ENCODE measurements at places on chromosomes 2 and 18.

DNA sequence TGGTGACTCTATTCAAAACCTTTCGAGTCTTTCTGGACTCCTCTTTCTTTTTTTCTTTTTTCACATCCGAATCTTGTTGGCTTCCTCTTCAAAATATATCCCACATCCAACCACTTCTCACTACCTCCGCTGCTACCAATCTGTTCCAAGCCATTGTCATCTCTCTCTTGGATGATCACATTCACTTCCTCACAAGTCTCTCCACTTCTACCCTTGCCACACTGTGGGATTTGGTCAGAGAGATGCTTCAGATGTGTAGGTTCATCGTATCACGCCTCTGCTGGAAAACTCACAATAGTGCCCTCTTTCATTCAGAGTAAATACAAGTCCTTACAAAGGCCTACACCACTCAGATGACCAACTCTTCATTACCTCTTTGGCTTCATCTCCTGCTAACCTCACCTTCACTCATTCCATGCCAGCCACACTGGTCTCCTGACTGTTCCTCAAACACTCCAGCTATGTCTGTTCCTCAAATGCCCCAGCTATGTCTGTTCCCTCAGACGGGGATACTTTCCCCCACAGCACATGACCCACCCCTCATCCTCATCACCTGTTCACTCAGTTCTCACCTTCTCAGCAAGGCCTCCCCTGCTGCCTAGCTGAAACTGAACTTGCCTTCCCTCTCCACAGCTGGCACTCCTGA, 67.2 kb upstream of the PELI1 start:
- no peak for DNase-seq

DNA sequence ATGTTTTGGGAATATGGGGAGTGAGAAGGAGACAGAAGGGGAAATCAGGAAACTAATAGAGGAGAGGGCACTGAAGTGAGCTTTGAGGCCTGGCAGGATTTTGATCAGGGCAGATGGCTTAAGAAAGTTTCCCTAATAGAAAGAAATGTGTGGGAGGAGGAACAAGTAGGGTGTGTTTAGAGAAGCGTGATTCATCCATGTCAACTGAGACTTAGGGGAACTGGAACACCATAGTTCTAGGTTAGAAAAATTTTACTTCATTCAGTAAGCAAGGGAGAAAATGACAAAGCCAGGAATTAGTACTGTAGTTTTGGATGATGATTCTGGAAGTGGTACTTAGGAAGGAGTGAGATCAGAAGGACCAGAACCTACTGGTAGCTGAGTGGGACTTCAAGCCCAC, 296.0 kb downstream of the PLCL1 start:
- DNase-seq = peak; percentile 30

- DNase-seq = no peak
Measured at GRCh38 chr2:32719933-32720716, 92.3 kb downstream of the TTC27 start.

DNA sequence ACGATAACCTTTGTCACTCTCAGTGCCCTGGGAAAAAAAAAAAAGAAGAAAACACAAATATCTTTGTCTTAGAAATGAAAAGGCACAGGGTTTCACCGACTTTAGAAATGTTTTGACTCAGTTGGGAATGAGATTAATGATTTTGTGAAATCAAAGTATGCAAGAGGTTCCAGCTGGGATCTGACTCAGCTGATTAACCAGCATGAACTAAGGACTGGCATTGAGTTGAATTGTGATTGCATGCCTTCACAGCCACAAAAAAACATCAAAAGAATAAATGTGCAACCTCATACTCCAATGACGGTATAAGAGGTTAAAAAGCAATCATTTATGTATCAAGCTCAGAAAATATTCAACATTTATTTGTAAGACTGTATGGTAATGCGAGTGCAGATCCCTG, 566.6 kb upstream of the DSEL start:
- DNase-seq = peak; percentile 1

DNA sequence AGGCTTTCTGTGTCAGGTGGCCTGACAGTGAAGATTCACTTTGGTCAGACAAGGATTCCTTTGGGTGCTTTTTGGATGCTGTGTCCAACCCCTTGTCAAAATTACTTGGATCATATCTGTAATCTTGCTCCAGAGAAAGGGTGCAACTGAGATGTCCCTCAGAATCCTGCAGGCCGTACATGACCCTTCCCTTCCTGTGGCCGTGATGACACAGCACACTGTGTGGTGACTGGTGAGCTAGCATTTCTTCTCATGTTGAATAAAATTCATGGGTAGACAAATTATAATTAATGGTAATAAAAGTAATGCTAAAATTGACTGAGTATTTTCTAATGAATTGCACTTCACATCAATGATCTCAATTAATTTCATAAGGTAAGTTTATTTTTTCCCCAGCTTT, 356.2 kb downstream of the LPIN1 start:
- no peak for DNase-seq

- DNase-seq = peak; percentile 70
Measured at GRCh38 chr2:246489-247144, 17.2 kb downstream of the SH3YL1 start.

DNA sequence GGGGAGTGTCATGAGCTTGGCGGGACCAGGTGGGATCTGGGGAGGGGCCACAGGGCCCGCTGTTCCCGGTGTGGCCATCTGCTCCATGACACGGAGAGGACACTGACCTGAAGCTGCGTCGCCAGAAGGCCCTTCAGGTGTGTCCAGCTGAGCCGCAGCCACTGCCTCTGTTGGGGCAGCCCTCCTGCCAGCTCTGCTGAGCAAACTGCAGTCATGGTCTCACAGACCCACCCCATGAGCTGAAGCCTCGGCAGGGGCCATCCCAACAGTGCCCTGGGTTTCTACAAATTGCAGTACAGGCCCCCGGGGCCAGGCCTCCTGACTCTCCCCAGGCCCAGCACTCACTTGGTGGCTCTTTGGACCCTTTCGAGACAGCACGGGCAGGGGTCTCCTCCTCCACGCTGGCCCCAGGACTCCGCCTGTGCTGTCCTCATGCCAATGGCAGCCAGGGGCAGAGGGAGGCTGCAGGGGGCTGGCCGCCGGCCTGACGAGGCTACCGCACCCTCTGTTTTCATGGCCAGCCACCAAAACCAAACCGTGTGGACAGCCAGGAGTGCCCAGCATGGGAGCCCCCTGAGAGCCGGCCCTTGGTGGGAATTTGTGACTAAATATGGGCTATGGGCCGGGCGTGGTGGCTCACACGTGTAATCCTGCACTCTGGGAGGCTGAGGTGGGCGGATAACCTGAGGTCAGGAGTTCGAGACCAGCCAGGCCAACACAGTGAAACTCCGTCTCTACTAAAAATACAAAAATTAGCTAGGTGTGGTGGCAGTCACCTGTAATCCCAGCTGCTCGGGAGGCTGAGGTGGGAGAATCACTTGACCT, 175.2 kb upstream of the SALL3 start:
- no peak for DNase-seq

- DNase-seq = no peak
Measured at GRCh38 chr2:17323697-17324096, 194.5 kb downstream of the RAD51AP2 start.

- no peak for DNase-seq
Measured at GRCh38 chr2:181300600-181301291, 156.4 kb upstream of the ITGA4 start.

- DNase-seq = no peak
Measured at GRCh38 chr2:37600735-37601134, 70.7 kb downstream of the CDC42EP3 start.
